ENCODE measurements at places on chromosomes 3 and 15.

DNA sequence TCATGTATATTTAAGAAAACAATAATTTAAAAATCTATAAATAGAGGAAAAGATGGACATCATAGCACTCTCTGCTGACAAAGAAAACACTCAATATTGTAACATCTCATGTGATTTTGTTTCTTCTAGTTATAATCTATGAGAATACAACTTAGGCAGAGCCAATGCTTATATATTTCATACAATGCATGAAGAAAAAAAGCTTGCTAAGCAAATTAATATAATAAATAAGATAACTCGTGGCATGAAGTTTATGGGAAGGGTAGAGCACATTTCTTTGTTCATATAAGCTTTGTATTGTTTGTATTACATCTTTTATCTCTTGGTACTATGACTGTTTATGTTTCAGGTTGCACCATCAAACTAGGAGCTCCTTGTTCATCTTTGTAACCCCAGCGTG, 7.6 kb upstream of the ANXA2 start:
- DNase-seq = no peak

DNA sequence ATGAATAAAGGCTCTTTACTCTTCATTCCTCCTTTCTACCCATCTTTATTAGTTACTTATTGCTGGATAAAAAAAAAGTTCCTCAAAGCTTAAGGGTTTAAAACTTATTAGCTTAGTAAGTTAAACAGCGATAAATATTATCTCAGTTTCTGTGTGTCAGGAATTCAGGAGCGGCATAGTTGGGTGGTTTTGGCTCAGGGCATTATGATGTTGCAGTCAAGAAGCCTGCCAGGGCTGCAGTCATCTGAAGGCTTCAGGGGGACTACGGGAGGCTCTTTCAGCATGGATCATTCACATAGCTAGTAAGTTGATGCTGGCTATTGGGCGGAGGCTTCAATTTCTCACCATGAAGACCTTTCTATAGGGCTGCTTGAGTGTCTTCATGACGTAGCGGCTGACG, 1.9 kb upstream of the DLG1 start:
- no peak for DNase-seq

GRCh38 chr15:55915221-55915620, 78.2 kb downstream of the NEDD4 start:
- no peak for DNase-seq

- DNase-seq = no peak
These were observed 6.9 kb downstream of the ABTB1 start for GRCh38 chr3:127679534-127680145.

DNA sequence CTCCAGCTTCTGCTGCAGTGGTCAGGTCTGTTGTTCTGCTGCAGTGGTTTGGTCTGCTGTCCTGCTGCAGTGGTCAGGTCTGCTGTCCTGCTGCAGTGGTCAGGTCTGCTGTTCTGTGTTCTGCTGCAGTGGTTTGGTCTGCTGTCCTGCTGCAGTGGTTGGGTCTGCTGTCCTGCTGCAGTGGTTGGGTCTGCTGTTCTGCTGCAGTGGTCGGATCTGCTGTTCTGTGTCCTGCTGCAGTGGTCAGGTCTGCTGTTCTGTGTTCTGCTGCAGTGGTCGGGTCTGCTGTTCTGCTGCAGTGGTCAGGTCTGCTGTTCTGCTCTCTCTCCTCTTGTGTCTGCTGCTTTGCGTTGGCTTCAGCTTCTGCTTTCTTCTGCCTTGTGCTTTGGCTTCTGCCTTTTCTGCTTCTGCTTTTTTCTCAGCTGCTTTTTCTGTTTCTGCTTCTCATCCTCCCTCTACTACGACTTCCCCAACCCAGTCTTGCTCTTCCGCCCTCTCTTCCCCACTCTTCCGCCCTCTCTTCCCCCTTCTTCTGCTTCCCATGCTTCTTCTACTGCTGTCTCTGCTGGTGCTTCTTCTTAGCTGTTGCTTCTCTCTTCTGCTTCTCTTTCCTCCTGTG, 50.7 kb downstream of the FAM43A start:
- no peak for DNase-seq

GRCh38 chr3:101259485-101260341, 60.7 kb downstream of the IMPG2 start:
- DNase-seq = no peak

DNA sequence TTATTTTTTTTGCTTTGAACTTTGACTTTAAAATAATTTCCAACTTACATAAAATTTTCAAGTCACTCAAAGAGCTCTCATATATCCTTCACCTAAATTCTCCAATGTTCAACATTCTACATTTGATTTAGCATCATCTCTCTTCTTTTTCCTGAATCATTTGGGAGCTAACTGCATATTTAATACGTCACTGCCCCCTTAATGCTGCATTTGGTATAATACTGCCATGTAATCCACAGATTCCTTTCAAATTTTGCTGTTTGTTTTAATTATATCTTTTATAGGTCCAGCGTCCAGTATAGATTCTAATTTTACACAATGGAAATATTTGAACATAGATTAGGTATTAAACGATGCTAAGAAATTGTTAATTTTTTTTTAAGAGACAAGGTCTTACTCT, 2.3 kb upstream of the EIF2AK4 start:
- DNase-seq = no peak

GRCh38 chr3:89173546-89173945, 66.1 kb downstream of the EPHA3 start:
- no peak for DNase-seq

GRCh38 chr3:17969985-17970568, 227.6 kb upstream of the TBC1D5 start:
- DNase-seq = no peak

GRCh38 chr3:126308394-126309125, 48.6 kb downstream of the KLF15 start:
- DNase-seq = no peak

DNA sequence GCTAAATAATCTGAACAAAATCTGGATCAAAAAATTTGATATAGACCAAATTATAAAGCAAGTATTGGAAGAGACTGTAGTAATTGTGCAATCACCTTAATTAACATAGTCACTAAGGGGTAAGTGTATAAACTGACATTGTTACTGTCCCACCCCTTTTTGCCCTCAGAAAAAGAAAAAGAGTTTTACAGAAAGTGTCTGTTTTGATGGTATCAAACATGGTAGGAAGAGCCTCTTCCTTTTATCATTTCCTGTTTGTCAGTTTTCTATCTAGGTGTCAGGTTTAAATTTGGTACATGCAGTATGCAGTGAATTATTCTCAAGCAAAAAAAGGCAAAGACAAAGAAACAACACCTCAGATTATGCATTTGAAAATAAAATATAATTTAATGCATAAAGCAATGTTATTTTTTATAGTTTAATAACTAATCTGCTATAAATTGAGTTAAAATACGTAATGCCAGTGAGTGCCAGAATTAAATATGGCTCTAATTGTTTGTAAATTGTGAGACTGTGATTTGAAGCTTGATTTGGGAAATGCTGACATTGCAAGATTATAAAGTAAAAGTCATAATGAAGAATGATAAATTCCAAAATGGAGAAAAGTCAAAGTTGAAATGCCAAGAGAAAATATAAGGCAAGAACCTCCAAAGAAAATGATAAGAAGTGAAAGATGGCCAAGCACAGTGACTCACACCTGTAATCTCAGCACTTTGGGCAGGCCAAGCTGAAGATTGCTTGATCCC, 30.3 kb upstream of the CMC1 start:
- no peak for DNase-seq

GRCh38 chr3:112858410-112859069, 11.9 kb upstream of the CD200R1L start:
- DNase-seq = no peak

GRCh38 chr15:82944821-82945220, 7.7 kb downstream of the HOMER2 start:
- DNase-seq = no peak

DNA sequence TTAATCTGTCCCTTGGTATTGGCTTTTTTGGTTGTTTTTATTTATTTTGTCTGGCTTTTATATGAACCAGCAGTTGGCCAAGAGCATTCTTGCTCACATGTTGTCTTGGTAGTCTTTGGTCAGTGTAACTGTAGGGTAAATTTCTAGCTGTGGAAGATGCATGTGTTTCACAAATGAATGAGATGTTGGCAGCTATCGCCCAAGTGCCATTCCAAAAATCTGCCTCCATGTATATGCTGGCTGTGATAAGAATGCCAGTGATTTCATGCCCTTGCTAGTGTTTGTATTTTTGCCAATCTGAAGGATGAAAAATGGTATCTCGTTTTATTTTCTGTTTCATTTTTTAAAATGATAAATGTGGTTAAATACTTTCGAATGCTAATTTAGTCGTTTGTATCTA, 50.1 kb downstream of the TLNRD1 start:
- DNase-seq = no peak

DNA sequence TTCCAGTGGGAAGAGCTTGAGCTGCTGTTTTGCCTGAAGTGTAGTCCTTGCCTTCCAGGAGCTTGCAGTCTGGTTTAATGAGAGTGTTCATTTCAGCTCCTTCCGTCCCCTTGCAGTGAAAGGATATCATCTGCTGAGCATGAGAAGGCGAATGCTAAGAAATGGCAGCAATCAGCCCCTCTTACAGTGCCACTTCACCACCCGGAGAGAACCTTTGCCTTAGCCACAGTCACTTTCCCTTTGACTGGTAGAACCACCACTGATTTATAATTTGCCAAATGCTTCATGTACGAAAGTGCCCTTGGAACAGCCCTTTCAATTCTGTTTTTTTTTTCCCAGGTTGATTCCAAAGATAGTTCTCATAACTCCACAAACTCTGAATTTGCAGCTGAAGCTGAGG, 11.5 kb downstream of the TATDN2 start:
- DNase-seq = no peak

DNA sequence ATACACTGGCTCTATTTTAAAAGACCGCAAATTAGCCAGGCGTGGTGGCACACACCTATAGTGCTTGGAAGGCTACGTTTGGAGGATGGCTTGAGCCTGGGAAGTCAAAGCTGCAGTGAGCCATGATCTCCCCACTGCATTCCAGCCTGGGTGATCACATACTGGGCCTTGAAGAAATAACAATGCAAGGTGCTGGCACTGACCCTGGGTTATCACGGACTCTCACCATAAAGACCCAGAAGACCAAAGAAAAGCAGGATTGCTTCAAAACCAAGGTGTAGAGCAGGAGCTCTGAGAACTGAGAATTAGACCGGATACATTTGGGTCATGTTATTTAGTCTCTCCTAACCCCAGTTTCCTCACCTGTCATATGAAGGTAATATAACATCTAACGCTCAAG, 14.8 kb downstream of the PIK3R4 start:
- no peak for DNase-seq

- DNase-seq = no peak
These were observed 540.0 kb upstream of the ROBO1 start for GRCh38 chr3:80307844-80308243.

DNA sequence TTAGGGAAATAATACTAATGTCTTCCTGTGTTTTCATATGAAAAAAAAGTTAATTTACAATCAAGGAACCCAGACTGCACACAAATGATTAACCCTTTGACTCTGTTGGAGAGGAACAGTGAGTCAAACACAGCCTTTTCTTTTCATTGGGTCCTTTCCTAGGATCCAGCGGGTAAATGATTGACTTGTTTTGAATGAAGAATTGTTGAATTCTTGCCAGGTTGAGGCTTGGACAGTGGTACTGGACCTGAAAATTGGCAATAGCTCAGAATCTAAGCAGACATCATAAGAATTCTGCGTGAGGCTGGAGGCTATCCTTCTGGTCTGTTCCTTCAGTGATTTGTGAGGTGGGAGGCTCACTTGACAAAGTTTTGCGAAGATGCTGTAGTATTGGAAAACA, 143.0 kb downstream of the RYR3 start:
- DNase-seq = peak; percentile 11

DNA sequence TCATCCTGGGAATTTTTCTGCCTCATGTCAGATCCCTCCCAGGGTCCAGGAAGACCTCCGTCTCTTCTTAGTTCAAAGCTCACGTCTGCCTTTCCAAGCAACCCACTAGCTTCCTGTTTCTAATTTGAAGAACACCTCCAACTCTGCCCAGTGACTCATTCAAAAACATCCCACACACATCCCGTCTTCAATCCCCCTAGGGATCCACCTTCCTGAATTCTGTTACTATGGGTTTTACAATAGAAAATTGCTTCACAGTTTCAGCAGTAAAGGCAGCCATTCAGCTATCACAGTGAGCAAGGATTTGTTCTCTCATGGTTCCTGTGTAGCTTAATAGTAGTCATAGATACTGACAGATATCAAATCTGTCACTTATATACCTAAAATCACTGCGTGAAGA, 308.3 kb upstream of the CCDC54 start:
- peak; percentile 87 for DNase-seq

DNA sequence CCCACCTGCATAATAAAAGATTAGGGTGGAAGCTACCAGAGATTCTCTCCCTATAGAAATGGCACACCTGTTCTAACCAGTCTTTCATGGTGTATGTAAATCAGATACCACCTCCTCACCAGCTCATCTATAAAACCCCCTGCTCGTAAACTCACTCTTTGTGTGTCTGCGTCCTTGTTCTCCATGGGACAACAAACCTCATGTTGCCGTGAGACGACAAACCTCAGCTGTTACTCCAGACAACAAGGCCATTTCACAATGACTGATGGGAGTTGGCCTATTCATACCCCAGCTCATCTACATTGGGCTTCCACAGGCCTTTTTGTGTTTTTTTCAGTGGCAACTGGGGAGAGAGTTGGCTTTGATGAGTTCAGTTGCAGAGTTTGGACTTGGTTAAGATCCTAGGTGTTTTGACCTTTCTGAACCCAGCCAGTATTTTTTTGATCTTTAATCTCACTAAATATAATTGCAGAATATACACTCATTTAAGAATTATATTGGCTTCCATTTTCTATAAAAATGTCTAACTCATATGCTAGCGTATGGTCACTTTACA, 96.6 kb upstream of the LRIG1 start:
- DNase-seq = no peak

GRCh38 chr15:56813995-56814394, 80.7 kb upstream of the ZNF280D start:
- DNase-seq = no peak

DNA sequence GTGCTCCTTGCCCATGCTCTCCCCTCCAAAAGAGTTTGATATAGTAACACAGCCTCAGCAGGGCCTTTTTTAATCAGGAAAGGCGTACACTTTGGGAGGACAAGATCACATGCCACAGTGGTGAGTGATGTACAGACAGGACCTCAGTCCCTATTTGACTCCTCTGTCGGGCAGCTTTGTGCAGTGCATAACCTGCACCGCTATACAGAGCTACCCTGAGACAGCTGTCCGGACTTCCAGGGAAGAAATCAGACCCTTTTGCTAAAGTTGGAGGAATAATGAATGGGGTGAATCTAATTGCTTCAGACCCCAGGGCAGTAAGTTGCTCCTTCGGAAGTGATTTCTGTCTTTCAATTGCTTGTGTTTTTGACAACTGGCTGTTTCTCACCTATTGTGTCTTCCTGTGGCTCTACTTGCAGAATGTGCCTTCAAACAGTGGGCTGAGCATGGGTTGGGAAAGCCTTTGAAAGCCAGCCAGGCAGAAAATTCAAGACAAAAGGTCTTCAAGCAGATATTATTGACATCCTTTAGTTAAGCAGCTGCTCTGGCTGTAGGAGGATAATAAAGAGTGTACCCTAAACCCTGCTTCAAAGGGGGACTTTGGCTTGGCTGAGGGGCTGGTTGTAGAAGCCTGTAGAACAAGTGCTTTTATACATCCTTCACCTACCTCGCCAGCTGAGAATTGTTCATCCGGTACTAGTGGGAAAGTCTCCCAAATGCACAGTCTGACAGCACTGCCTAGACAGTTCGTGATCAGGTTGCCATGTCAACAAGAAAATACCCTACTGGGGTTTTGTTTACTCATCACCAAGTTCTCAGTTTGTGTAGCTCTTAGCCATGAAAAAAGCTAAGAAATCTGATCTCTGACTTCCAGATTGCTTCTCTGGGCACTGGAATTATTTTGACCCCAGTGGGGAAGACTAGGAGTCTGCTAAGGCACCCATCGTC, 35.1 kb downstream of the SNTN start:
- no peak for DNase-seq

- DNase-seq = no peak
These were observed 62.9 kb downstream of the STAC start for GRCh38 chr3:36443028-36443686.

Measured in dermis microvascular lymphatic vessel endothelial cell (primary cell).